Stimulated activated CD4-positive, alpha-beta T cell treated with anti-CD3 and anti-CD28 coated beads, Interleukin-4, amount 100 ng/mL, for 1 hour (primary cell): ENCODE measurements at places on chromosomes 7 and 10.

DNA sequence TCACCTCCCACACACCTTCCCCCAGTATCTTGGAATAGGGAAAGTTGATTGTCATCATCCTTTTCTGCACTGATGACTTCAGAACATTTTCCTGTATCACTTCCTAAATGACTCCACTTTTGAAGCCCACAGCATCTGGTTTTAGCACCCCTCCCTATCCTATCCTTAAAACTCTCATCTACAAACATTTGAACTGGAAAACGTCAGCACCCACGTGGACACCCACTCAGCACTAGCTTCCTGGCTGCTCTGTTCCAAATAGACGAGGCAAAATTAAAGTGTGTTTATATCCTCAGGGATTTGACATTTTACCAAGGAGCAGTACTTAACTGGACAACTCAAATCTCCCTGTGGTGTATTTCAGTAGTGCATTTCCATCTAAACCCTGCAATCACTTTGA is 73.9 kb downstream of the REEP3 start:
- no peak for DNase-seq

GRCh38 chr7:25788961-25789620 is 362.9 kb upstream of the NFE2L3 start:
- no peak for DNase-seq

DNA sequence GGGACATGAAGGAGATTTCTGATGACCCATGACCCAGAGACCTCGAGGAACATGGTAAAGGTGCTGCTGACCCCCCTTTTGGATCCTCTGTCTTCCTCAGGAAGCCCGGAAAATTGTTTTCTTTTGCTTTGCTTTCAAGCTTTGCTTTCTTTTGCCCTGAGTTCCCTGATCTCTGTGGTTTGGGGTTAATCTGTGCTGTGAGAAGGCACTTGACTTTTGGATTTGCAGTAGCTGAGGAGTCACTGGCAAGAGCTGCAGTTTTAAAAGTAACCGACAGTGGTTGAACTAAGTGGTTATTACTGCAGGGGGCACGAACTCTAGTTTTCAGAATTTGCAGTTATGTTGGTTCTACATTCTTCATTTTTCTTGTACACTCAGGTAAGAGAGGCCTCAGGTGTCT is 53.0 kb downstream of the PDZD8 start:
- DNase-seq: no peak

- DNase-seq: no peak
Measured at GRCh38 chr7:75596727-75597614, 104.9 kb downstream of the SPDYE5 start.

- no peak for DNase-seq
Measured at GRCh38 chr7:8781166-8781565, 347.8 kb downstream of the NXPH1 start.

- DNase-seq: no peak
Measured at GRCh38 chr10:60878224-60878623, 65.8 kb downstream of the RHOBTB1 start.

DNA sequence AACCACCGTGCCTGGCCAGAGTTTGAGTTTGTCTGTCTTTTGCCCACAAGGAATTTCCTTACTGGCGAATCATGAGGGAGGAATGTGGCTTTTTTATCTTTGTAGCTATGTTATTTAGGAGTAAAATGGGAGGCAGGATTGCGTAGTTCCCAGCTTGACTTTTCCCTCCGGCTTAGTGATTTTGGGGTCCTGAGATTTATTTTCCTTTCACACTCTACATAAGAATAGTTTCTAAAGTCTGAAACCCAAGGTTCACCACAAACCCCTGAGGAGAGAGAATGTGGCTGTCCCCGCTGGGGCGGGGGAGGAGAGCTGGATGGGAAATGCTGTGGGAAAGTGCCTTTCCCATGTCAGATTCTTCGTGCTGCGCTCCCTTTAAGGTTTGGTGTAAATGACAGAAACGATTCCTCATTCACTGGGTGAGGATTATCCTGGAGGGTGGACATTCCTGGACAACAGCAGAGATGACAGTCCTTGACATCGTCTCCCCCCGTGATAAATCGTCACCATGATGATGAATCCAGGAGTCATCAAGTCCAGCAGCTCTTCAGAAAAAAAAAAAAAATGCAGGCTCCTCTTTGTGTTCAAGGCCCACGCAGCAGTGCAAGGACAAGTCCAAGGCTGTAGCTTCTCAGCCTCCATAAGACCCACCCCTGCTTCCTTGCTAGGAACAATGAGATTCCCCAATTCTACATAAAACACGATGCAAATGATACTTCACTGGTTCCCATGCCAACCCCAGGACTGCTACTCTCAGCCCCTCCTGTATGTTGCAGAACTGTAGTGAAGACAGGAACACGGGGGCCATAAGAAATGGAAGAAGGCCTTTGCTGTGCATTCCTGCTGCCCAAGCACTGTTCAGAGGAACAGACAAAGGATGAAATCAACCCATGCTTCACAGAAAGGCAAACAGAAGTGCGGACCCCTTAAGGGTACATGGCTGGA is 233.1 kb downstream of the CCDC3 start:
- DNase-seq: no peak

DNA sequence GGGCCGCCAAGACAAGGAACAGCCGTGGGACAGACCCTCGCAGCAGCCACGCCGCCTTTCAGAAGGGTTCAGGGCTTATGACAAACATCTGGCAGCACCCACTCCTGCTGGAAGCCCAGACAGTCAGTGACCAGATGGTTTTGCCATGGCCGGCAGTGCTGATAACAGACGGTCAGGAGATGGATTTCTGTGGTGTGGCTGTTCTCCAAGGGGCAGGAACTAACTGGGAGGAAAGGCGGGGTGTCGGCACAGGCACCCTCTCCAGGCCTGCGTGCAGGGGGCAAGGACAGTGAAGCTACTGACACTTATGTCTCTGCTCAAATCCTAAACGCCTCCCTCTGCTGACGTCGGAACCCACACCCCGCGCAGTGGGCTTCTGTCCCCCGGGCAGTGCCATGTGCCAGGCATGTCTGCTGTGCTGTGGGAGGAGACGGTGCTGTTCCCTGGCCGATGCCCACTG is 416.1 kb downstream of the DNAJB6 start:
- no peak for DNase-seq

DNA sequence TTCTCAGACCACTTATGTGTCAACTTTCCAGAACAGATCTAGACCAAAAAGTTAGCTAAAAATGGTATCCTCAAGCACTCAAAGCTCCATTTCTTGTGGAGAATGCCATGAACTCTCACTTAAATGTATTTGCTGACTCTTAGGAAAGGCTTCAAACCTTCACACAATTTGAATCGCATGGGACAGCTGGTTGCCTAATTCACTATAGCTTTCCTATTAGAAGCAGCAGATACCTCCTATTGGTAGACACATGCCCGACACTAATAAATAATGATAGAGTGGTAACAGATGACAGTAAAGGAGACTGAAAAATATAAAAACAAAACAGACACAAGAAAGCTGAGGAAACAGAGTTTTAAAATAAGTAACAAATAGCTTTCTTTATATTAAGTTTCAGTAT is 818.5 kb downstream of the XPNPEP1 start:
- no peak for DNase-seq

GRCh38 chr7:133349101-133349500 is 96.2 kb downstream of the EXOC4 start:
- DNase-seq: no peak

- DNase-seq: no peak
Measured at GRCh38 chr7:24778543-24779282, 21.4 kb upstream of the GSDME start.

GRCh38 chr10:49834976-49835375 is 72.9 kb upstream of the OGDHL start:
- DNase-seq: no peak

DNA sequence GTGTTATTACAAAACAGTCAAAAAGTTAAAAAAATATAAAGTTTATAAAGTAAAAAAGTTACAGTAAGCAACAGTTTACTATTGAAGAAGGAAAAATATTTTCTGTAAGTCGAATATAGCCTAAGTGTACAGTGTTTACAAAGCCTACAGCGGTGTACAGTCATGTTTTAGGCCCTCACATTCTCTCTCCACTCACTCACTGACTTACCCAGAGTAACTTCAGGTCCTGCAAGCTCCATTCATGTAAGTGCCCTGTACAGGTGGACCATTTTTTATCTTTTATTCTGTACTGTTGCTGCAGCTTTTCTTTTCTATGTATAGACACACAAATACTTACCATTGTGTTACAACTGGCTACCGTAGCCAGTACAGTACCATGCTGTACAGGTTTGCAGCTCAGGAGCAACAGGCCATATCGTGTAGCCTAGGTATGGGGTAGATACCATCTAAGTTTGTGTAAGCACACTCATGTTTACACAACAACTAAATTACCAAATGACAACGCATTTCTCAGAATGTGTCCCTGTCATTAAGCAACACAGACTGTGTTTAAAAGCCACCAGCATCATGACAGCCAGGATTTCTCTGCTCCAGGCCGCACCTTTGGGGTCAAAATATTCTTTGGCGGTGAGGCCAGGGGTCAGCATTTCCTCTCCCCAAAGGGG is 67.2 kb downstream of the DLG5 start:
- no peak for DNase-seq

- no peak for DNase-seq
Measured at GRCh38 chr10:125641398-125641797, 41.6 kb downstream of the TEX36 start.

DNA sequence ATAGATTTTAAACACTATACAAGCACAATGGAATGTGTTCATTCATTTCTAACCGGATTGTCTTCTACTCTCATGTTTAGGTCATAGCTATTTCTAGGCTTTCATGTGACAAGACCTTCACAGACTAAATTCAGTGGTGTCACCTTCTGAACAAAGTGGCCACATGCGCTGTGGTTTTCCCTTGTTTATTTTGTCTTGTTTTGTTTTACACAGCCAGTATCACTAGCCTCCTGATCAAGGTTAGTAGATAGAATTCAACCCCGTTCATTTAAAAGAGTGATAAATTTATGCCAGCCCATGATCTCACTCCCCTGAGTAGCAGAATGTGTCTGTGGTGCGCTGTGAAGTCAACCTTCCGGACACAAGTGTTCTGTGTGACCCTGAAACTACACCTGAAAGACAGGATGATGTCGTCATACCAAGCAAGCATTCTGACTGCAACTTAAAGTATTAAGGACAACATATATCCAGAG is 209.1 kb downstream of the CREB5 start:
- no peak for DNase-seq

GRCh38 chr10:85542936-85543730 is 823.5 kb downstream of the GRID1 start:
- no peak for DNase-seq

- DNase-seq: no peak
Measured at GRCh38 chr7:5381071-5381772, 42.4 kb downstream of the TNRC18 start.

GRCh38 chr10:80265740-80266512 is 23.5 kb downstream of the MAT1A start:
- no peak for DNase-seq

DNA sequence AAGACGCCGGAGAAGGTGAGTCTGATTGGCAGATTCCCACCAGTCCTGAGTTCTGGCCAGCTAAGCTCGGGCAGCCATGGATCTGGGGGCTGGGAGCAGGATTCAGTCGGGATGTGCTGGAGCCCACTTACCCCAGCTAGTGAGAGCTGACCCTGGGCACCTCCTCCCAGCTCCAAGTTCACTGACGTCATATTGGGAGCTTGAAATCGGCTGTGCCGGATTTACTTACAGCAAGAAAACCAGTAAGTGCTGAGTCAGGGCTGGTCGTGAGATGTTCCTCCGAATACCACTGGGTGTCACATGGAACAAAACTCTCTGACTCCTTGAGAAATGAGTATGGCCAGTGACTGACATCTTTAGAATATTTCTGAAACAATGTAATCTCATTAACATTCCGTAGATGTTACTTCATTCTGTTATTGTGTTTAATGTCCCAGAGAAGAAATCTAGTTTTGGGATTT is 621.2 kb downstream of the SDK1 start:
- no peak for DNase-seq

GRCh38 chr10:23291551-23292334 is 52.9 kb downstream of the C10orf67 start:
- DNase-seq: no peak

GRCh38 chr7:75739796-75740672 is 1.3 kb upstream of the HIP1 start:
- no peak for DNase-seq

GRCh38 chr10:77907900-77908717 is 18.4 kb downstream of the DLG5 start:
- DNase-seq: no peak

DNA sequence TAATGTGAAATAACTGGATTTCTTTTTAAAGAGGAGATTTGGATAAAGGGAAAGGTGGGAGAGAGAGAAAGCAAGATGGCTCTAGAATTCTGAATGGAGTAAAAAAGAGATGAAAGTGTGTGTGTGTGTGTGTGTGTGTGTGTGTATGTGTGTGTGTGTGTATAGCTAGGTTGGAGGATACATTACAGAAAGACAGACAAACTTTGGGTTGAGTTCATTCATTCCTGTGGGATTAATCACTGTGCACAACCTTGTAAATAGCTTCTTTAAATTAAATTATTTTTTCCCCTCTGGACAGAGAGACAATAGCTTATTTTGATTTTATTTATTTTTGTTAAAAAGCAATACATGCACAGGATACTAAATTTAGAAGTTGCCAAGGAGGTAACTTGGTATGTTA is 7.5 kb downstream of the ASB4 start:
- DNase-seq: no peak

DNA sequence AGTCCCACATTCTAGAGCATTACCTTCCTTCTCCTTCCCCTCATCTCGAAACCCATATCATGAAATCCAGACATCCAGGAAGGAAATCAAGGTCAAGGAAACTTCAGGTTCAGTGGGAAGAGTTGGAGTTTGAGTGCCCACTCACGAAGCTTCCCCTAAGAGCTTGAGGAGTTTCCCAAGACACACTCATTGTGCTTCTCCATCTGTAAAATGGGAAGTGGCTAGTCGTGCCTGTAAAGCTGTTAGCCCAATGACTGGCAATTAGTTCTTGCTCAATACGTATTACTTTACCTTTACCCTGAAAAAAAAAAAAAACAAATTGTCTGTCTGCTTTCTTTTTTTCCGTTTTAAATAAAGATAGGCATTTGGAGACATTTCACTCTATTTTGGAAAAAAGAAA is 42.3 kb downstream of the GPAM start:
- DNase-seq: no peak

GRCh38 chr10:1323951-1324350 is 267.8 kb downstream of the WDR37 start:
- DNase-seq: no peak
